Urinary bladder (tissue), 4 donors: ENCODE measurements at places on chromosomes 6 and 20.

DNA sequence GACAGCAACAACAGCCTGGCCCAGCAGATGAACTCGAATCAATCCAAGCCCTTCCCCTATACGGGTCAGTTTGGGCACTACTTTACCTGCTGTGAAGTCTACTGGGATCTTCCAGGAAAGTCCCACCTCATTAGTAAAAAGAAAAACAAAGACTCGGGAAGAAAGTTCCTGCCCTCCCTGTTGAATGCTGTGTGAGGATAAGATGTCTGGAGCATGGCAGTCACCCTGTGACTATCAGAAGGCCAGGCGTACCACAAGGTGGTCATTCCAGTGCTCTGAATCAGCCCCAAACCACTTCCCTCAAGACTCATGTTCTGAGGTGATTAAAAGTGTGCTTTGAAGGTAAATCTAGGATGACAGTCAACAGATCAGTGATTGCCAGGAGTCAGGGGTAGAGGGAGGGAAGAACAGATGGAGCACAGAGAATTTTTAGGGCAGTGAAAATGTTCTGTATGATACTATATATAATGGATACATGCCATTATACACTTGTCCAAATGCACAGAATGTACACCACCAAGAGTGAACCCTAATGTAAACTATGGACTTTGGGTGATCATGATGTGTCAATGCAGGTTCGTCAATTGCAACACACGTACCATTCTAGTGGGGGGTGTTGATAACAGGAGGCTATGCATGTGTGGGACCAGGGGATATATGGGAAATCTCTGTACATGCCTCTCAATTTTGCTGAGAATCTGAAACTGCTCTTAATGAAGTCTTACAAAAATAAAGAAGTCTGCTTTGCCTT is 14.7 kb downstream of the FKBP1A start:
- DNase-seq: no peak

DNA sequence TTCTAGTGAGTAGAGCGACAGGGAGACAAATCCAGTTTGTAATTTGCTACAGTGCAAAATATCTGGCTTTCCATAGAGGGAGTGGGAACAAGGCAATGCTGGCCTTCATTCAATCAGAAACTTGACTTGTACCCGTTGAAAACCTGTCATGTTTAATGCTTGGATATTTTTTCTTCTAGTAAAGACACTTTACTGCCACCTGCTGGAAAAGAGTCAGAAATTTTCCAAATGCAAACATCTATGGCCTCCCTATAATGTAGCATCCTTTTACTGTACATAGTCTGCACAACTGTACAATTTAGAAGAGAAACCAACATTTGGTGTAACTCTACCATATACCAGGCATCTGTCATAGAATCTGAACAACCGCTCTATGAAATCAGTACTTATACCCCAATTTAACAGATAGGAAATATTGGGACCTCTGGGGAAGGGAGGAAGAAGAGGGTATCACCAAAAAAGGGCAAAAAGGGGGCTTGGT is 16.7 kb upstream of the TBC1D20 start:
- DNase-seq: no peak

- no peak for DNase-seq
Measured at GRCh38 chr6:79640146-79641111, 9.3 kb downstream of the SH3BGRL2 start.

DNA sequence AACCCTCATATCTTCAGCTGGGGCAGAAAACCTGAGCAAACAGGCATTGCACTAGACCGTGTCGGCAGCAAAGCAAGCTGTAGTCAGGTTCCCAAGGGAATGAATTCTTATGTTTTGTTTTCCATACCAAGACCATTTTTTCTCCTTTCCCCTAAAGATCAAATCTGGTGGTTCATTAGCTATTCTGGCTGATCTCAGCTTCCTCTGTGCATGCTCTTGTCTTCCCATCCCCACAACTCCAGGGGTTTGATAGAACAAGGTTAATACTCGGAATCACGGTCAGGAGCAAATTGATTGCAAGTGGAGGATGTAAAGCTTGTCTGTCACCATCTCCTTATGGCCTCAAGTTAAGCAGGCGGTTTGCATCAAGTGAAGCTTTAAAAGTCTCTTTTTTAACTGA is 778.8 kb downstream of the KIF16B start:
- no peak for DNase-seq

DNA sequence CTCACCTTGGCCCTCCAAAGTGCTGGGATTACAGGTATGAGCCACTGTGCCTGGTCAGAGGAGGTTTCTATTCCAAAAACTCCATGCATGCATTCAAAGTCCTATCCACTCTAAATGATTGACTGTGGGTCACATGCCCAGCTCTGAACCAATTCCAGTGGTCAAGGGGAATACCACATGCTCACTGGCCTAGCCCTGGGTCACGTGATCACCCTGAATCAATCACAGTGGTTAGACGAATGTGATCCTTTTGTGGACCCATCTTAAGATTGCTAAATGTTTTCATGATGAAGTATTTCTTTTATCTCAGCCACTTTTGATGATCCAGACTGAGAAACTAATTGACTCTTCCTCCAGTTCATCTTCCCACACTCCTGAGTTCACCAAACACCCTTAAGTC is 475.8 kb downstream of the PREX1 start:
- no peak for DNase-seq

DNA sequence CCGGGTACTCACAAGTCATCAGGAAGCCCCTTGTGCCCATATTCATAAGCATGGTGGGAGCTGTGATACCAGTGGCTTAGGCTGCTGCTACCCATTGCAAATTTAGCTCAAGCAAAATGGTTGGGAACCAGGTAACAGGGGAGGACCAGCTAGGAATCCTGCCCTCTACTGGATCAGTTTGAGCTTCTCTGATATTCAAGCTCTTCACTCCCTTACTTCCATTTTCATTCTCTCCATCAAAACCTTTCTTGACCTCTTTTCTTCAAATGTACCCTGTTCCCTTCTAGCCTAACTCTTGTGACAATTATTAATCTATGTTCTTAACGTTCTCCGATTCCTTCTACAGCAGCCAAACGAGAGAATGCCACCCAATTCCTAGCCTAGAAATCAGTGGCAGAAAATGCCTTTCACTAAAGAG is 9.7 kb downstream of the NOL7 start:
- no peak for DNase-seq
